ENCODE measurements at places on chromosomes 12 and 14.
A peak's percentile ranks its signal among the peaks of the same experiment; 100 is the strongest.

- DNase-seq = no peak
These were observed 182.7 kb upstream of the TMPO start for GRCh38 chr12:98332642-98333041.

DNA sequence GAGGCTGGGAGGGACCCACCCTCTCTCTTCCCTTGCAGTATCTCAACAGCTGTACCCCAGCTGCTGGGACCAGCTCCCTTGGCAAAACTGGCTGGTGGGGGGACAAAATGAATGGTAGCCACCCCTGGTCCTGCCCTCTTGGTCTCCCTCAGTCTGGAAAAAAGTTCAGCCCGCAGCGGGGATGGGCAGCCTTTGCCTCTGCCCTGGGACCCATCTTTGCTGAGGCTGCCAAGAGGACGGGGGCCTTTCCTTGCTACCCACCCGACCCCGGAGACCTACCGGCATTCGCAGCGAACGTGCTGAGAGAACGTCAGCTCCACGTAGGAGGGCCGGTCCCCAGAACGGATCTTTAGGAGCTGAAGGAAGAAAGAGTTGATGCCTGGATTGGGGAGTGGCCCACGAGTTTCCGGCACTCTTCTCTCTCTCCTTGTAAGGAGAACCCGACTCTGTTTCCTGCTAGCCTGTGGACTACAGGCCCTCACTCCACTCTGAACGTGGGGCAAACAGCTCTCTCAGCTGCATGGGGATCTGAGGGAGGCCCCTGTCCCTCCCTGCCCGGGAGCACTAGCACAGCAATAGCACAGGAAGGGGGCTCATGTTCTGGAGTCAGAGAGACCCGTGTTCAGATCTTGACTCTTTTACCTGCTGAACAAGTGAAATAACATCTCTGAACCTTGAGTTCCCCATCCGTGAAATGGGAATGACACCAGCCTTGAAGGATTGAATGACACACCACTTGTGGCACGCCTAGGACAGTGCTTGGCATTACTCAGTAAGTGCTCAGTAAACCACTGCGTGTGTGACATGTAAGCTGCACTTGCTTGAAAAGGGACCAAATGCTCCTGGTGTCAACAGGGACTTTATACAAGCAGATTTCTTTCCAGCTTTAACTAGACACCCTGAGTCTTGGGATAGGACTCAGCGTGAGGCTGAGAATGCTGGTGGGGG is 6.9 kb downstream of the PGF start:
- no peak for DNase-seq

- no peak for DNase-seq
These were observed 1.3 kb downstream of the CLSTN3 start for GRCh38 chr12:7131502-7131866.

DNA sequence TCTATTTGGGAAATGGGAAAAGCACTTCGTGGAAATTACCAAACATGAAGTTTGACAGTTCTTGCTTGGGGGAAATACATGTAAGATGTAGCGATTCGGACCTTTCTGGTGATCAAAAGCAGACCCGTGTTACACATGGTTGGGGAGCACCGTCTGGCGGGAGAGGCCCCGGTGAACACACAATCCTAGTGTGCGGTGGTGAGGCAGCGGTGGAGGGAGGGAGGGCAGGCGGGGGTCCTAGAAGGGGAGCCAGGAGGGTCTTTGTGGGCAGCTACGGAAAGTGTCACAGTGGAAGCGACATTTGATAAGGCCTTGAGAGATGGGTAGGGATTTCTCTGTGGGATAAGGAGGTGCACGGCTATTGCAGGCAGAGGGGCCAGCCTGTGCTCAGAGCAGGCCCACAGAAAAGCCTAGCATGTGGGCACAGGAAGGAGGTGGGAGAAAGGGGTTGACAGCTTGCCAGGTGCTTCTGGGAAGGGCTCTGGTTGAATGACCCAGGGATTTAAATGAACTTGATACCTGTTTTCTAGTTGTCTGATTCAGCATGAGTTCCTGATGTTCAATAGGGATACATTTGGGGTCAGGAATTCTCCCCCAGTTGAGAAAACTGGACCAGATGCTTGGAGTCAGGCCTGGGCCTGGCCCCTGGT is 7.2 kb downstream of the MVK start:
- DNase-seq = no peak

DNA sequence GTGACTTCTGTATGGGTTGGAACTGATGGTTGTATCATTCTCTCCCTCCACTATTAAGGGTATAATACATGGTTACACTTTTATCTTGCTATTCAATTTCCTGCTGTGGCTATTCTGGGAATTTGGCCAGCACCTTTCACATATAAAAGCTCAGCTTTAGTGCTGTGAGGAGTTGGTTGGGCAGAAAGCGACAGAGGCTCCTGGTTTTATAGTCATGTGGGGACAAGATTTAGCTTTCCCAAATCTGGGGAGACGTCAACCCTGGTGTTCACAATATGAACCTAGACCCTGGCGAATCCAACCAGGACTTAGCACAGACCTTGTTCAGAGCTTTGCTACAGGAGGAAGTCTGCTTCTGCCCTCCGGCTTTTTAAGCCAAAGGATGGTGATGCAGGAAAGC is 36.5 kb downstream of the FOS start:
- DNase-seq = no peak

- no peak for DNase-seq
These were observed 397.2 kb downstream of the NRXN3 start for GRCh38 chr14:78567343-78567742.

GRCh38 chr14:95832012-95832411 is 44.6 kb upstream of the TUNAR start:
- no peak for DNase-seq

GRCh38 chr12:1993341-1993740 is 10.9 kb downstream of the DCP1B start:
- no peak for DNase-seq

DNA sequence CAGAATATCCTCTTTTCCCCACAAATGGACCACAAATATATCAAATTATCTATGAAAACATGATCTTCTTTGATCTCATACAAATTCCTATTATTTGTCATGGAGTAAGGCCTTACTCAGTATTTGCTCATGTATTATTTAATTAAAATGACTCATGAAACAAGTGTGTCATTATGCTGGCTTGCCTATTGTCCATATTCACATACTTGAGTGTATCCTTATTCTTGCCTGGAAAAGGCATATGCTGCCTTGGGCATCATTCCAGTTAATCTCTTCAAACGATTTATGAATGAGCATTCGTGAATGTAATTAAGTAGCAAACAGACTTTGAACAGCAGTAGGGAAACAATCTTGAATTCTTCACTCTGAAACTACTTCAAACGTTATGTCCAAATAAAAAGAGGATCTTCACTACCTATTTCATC is 22.6 kb upstream of the SNRPF start:
- DNase-seq = no peak

GRCh38 chr12:28507867-28508266 is 317.6 kb downstream of the CCDC91 start:
- no peak for DNase-seq

DNA sequence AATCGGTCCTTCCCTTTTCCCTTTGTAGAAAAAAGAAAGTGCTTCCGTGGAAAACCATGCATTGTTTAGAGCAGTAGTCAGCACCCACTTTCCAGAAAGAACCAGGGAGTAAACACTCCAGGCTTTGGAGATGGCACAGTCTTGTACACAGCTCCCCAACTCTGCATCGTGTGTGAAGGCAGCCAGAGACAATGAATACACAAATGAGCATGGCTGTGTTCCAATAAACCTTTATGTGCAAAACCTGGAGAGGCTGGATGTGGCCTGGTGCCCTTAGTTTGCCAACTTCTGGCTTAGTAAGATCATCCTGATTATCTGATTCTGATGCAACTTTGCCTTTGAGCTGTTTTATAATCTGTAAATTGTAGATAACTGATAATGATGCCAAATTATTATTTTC is 463.4 kb upstream of the TMEM132C start:
- no peak for DNase-seq

GRCh38 chr12:91110311-91110924 is 876 bp downstream of the LUM start:
- DNase-seq = no peak

- no peak for DNase-seq
These were observed 94.9 kb upstream of the TTC7B start for GRCh38 chr14:90911121-90911520.

DNA sequence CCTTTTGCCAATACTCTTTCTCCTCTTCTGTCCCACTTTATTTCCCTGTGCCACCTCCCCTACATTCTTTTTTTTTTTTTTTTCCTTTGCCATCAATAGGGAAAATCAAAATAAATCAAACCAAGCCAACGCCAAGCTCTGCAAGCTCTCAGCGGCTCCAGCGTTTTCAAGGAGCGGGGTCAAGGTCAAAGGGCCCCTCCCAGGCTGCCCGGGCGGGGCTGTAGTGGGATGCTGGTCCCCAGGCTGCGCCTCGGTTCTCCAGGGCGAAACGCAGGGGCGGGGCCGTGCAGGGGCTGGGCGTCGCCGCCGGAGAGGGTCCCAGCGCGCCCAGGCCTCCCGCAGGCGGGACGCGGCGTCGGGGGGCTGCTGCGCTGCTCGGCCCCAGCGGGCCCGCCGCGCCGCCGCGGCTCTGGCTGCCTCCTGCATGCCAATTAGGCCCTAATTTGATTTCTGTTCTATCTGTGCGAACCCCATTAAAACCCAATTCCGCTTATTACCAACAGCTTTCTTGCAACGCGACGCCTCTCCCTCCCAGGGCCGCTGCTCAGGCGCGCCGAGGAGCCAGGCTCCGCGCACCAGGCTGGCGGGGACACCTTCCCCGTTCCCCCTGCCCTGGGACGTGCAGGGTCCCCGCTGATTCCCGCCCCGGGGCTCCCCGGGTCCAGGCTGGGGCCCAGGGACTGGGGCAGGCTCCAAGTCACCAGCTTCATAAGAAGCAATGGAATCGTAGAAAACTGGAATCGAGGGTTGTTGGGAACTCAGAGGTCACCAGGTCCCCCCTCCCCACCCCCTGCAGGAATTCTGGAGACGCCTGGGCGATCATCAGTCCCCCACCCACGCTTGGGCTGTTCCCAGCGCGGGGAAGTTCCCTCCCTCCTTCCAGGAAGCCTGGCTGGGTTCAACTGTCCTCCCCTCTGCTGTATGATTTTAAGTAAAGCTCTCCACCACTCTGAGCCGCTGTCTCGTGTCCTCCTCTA is 50.7 kb upstream of the MAP1LC3B2 start:
- no peak for DNase-seq

DNA sequence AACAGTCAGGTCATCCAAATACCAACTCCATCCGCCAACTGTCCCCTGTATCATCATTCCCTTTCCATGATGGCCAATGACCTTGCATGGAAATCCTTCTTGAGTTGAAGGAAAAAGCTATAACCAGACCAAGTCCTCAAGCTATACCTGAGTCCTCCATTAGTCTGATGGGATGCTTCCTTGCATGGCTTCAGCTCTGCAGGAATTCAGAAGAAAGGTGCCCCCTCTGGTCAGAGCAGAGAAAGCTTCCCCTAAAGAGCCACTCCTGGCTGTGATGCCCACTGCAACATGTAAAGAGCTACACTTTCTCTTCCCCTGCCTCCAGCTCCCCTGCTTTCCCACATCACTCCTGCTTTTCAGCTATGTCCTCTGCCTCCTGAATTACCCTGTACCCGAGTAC is 43.1 kb upstream of the FKBP4 start:
- peak; percentile 17 for DNase-seq

- peak; percentile 80 for DNase-seq
These were observed 2.4 kb downstream of the SINHCAF start for GRCh38 chr12:31323391-31324115.

DNA sequence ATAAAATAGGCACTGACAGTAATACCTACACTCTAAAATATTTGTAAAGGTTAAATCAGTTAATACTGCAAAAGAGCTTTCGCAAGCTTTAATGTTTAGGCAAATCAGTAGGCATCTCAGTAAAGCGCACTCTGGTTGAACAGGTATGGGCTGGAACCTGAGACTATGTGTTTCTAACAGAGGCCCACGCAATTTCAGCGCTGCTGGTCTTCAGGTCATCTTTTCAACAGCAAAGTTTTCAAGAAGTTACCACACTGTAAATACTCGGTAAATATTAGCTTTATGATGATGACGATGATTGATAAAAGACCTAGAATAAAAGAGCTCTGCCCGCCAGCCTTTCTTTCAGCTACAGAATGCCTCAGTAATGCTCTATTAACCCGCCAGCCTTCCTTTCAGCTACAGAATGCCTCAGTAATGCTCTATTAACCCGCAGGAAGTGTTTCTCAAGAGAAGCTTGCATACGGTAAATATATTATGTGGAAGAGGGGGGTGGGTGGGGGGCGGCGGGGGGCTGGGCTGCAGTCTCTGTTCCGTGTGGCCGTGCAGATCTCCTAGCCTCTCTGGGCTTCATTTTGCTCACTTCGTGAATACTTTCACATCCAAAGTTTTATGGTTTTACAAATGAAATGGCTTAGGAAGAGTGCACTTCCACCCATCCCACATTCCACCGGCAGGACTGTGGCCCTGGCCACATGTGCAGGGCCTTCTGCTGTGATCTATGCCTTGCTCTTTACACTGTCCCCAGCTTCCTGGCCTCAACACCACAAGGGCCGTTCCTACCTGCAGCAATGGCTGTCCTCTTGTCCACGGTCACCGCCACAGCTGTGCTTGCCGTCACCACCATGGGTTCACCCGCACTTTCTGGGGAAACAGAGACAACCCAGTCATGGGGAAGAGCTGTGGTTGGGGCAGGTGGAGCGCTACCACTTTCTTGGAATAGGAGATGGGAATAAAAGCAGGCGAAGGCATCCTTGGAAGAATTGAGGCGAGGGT is 19.9 kb downstream of the LRTM2 start:
- DNase-seq = no peak

DNA sequence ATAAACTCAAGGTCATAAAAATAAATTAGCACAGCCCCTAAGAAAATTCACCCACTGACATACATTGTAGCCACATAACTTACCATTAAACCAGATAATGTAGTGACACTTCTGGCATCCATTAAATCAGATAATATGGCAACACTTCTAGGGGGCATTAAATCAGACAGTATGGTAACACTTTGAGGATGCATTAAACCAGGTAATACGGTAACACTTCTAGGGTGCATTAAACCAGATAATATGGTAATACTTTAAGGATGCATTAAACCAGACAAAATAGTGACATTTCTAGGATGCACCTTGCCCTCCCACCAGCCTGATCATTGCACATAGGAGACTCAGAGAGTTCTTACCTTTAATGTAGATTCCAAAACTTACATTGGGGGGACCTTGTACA is 1220.5 kb upstream of the TMEM132C start:
- DNase-seq = no peak

DNA sequence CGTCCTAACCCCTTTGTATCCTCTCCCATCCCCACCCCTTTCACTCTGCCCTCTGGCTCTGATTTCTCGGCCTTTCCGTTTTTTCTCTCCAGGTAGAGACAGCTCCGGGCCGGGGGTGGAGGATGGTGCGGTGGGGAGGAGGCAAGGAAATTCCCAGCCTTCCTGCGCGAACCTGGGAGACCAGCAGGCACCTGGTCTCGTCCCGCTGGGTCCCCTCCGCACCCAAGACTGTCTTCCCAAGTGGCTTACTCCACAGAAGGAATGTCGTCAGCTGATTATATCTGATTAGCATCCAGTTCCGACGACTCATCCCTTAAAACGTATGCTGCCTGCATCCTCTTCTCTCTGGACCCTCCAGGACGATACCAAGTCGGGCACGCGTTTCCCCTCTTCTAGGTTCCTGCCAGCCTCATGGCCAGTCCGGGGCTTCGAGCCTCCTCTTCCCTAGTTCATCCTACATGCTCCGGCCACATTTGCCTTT is 42.2 kb upstream of the CAPRIN2 start:
- no peak for DNase-seq

GRCh38 chr12:45626965-45627364 is 102.5 kb upstream of the ARID2 start:
- DNase-seq = no peak
